ENCODE measurements at places on chromosomes 3 and 15. TPM values are rescaled to one million over a fixed set of nuclear protein-coding genes. Genes with fewer than 3 reads are reported as not detected.

The GOLGA6L1 gene
- total RNA-seq, result not detected

The CMTM8 gene
- total RNA-seq, result not detected

The CRABP1 gene
- not detected for total RNA-seq

The FBXW12 gene
- total RNA-seq, result not detected

The GHRL gene
- 127 TPM for total RNA-seq

The PEX5L gene
- total RNA-seq, result 2.4 TPM

The ABHD10 gene
- total RNA-seq, result not detected

The SCAANT1 gene
- not detected for total RNA-seq

Data from stomach (tissue), 19 donors.